ENCODE measurements at places on chromosomes 2 and 18.

GRCh38 chr2:134815741-134816140 is 22.7 kb upstream of the ACMSD start:
- peaks cover 8% of the 10 kb centered on the region for H3K27me3 ChIP-seq
- H3K36me3 ChIP-seq = no peaks in the 10 kb centered on the region
- no peak overlapping the region for H3K27ac ChIP-seq
- H3K4me3 ChIP-seq = no peak overlapping the region
- no peak for DNase-seq
- H3K4me1 ChIP-seq = no peaks in the 10 kb centered on the region

DNA sequence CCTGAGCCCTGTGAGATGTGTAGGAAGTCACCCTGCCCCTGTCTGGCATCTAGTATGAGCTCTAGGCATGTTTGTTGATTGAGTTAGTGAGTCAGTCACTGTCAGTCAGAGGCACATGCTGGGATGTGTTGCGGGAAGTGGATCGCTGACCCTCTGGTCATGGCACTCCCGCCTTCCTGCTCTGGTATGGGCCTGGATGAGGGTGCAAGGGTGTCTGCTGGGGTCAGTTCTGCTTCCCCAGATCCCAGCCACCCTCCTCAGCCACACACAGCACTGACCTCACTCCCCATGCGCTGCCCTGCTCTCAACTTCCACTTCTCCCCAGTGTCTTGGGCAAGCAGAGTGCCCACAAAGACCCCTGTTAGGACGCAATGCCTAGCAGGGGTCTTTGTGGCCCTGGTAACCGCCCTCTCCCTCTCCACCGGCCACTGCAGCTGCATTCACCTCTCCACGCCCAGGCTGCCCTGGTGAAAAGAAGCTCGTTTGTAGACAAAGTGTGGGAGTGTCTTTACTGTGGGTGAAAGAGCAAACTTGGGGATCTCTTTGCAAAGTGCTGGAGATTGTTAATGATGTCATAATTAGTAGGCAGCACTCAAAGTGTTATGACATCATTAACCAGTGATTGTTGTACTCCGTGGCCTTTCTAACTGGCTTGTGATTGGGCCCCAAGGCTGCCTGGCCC is 252.1 kb downstream of the LDLRAD4 start:
- peak overlapping the region; percentile 80 for H3K27ac ChIP-seq
- H3K4me3 ChIP-seq = no peak overlapping the region
- no peaks in the 10 kb centered on the region for H3K27me3 ChIP-seq
- no peak for DNase-seq

GRCh38 chr2:106624787-106625380 is 137.7 kb downstream of the CD8B2 start:
- no peaks in the 10 kb centered on the region for H3K36me3 ChIP-seq
- no peak for DNase-seq
- H3K4me1 ChIP-seq = no peaks in the 10 kb centered on the region
- H3K27ac ChIP-seq = no peak overlapping the region

DNA sequence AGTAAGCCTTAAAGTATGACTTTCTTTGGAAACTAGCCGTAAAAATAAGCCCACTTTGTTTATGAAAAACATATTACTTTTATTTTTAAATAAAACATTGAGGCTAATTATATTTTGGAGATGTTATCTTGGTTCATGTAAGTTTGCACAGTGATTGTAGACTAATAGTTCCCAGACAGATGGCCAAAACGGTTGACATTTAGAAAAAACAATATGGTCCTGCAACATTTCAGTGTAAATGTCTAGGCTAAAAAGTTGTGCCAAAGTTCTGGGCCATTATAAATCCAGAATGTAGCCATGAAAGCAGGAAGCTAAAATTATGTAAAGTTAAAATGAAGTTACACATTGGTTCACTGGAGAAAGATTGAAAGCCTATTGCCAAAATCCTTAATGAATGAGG is 43.6 kb downstream of the SLC5A7 start:
- no peak overlapping the region for H3K4me3 ChIP-seq
- no peak for DNase-seq
- no peak overlapping the region for H3K27ac ChIP-seq

DNA sequence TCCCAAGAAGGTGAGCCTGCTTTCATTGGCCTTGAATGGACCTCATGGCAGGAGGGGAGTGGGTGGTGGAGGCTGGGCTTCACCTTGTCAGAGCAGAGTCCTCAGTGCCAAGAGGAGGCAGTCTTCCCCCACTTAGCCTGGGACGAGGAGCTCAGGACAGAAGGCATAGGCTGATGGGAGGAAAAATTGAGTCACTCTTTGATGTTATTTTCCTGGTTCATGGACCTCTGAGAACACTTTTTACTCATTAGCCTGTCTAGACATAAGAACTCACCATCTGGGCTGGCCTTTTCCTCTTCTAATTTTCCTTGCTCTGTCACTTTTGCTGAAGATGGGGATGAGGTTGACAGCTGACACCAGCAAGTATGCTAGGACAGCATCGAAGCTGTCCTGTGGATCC is 225.7 kb upstream of the TNP1 start:
- DNase-seq = no peak
- H3K36me3 ChIP-seq = no peaks in the 10 kb centered on the region
- H3K4me1 ChIP-seq = peaks cover 20% of the 10 kb centered on the region
- H3K27me3 ChIP-seq = peaks cover 17% of the 10 kb centered on the region

GRCh38 chr18:56235071-56235470 is 403.3 kb downstream of the TXNL1 start:
- H3K27me3 ChIP-seq = no peaks in the 10 kb centered on the region
- DNase-seq = no peak
- H3K4me3 ChIP-seq = no peak overlapping the region
- H3K4me1 ChIP-seq = no peaks in the 10 kb centered on the region
- no peak overlapping the region for H3K27ac ChIP-seq

DNA sequence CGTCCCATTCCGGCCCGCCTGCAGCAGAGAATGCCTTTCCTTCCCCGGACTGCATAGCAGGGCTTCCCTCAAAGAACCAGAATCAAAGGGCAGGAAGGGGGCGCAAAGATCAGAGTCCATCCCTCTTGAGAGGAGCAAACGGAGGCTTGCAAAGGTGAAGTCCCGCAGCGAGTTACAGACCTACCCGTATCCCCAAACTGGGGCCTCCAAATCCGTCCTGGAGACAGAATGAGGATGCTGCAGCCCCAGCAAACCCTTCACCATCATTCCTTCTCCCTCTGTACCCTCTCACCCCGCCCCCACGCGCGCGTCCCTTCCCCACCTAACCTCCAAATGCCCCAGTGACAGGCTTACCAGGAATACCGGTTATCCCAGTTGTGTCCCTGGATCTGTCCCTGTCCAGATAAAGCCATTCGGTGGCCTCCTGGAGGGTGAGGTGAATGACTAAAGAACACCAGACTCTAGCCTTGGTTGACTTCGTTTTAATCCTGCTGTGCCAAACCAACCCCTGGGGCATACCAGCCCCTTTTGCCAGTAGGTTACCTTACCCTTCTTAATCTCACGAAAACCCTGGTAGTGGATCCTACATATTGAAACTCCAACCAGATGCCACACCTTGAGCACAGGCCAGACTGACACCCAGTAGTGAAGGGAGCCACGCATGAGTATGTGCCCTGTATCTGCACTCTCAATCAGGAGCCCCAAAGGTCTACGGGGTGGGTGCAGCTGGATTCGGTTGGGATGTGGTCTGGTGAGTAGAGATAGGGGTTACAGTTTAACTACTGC is 961 bp upstream of the SLC40A1 start:
- H3K27ac ChIP-seq = no peak overlapping the region
- peak overlapping the region; percentile 66 for H3K4me3 ChIP-seq
- H3K4me1 ChIP-seq = peaks cover 16% of the 10 kb centered on the region

DNA sequence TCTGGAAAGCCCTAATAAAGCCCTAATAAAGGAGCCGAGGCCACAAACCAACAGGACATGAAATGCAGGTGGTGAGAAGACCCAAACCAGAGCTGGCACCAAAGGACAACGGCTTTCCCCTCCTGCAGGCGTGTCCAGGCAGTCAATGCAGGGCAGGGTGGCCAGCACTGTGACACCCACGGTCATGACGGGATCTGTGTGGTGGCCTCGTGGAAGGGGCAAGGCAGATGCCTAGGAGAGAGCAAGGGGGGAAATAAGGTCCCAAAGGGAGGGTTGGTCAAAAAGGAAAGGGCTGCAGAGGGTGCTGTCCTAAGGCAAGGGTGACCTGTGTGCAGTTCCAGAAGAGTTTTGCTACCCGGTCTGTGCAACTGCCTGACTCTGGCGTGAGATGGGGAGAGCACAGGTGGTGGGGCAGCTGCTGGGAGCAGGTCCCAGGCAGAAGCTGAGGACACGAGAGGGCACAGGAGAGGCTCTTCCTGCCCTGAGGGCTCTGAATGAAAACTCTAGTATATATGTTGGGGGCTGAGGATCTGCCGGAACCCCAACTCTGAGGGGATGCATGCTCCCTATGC is 156.7 kb downstream of the TPO start:
- no peak overlapping the region for H3K4me3 ChIP-seq
- H3K27me3 ChIP-seq = peaks cover 11% of the 10 kb centered on the region
- no peaks in the 10 kb centered on the region for H3K36me3 ChIP-seq
- peaks cover 3% of the 10 kb centered on the region for H3K4me1 ChIP-seq

- DNase-seq = no peak
- no peaks in the 10 kb centered on the region for H3K36me3 ChIP-seq
- no peaks in the 10 kb centered on the region for H3K4me1 ChIP-seq
- no peak overlapping the region for H3K27ac ChIP-seq
- peaks cover 5% of the 10 kb centered on the region for H3K27me3 ChIP-seq
Observed at GRCh38 chr18:22694954-22695353, 238.2 kb upstream of the RBBP8 start.

GRCh38 chr18:4870177-4870773 is 326.8 kb downstream of the AKAIN1 start:
- H3K36me3 ChIP-seq = no peaks in the 10 kb centered on the region
- no peak for DNase-seq
- no peak overlapping the region for H3K27ac ChIP-seq

DNA sequence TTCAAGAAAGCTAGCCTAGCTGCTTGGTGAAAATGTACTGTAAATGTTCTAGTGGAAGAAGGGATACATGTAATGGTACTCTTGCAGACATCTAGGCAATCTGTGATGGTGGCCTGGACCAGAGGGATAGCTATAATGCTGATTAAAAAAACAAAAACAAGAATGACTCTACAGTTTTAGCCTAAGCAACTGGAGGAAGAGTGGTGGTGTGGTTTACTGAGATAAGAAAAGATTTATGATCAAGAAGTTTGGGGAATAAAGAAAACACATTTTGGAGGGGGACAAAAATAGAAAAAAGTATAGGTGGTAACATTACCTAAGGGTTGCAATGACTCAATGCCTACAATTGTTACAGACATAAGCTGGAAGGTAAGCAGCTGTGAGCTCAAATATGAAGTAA is 1080.7 kb upstream of the CELF4 start:
- no peaks in the 10 kb centered on the region for H3K36me3 ChIP-seq
- no peak for DNase-seq
- H3K27me3 ChIP-seq = no peaks in the 10 kb centered on the region
- H3K4me1 ChIP-seq = no peaks in the 10 kb centered on the region
- no peak overlapping the region for H3K27ac ChIP-seq
- no peak overlapping the region for H3K4me3 ChIP-seq

- no peak overlapping the region for H3K27ac ChIP-seq
- H3K27me3 ChIP-seq = peaks cover 3% of the 10 kb centered on the region
- DNase-seq = no peak
- no peaks in the 10 kb centered on the region for H3K4me1 ChIP-seq
- H3K4me3 ChIP-seq = no peak overlapping the region
- no peaks in the 10 kb centered on the region for H3K36me3 ChIP-seq
Observed at GRCh38 chr2:45241061-45241561, 231.9 kb upstream of the SIX2 start.

GRCh38 chr2:53569957-53570727 is 197.5 kb upstream of the CHAC2 start:
- H3K27ac ChIP-seq = no peak overlapping the region
- no peaks in the 10 kb centered on the region for H3K27me3 ChIP-seq
- no peak overlapping the region for H3K4me3 ChIP-seq
- H3K4me1 ChIP-seq = no peaks in the 10 kb centered on the region
- no peaks in the 10 kb centered on the region for H3K36me3 ChIP-seq
- DNase-seq = no peak

DNA sequence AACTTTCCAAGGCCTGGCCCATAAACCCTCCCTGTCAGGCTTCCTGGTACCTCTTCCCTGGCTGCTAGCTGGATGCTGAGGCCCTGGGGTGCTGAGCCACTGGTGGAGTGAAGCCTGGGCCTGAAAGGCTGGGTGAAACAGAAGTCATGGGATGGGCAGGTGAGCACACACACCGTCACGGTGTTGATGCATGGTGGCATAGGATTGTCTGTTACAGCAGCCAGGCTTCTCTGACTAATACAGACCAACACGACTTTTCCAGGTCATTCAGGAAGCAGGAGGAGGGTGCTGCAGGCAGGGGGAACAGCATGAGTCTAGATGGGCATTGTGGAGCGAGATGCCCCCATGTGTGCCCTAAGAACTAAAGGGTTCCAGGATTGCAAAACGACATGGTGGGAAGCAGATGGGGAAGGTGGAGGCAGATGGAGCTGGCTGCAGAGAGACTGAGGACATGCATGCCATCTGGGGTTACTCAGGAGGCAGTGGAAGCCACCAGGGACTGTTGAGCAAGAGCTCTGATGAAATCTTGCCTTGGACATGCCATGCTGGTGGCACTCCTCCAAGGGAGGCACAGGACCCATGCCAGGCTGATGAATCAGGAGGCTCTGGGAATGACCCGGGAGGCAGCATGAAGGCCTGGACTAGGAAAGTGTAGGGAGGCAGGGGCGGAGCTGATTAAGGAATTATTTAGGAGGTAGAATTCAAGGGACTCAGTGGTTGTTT is 480.9 kb downstream of the TSN start:
- H3K27ac ChIP-seq = no peak overlapping the region
- no peaks in the 10 kb centered on the region for H3K36me3 ChIP-seq
- no peak overlapping the region for H3K4me3 ChIP-seq
- no peaks in the 10 kb centered on the region for H3K27me3 ChIP-seq
- H3K4me1 ChIP-seq = no peaks in the 10 kb centered on the region

DNA sequence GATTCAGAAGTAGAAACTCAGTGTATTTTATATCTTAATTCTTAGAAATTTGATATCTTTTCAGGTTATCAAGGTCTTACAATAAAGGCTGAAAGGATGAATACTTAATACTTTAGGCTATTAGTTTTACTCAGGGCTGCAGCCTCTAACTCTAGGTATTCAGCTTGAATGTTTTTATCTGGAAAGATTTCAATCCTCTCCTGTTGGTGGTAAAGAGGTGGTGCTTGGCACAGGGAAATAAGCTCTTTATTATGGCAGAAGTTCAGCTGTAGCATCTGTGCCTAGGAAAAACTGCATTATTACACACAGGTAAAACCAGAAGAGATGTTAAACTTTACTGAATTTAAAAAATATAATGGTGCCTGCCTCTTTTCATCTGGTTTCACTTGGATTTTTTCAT is 11.1 kb downstream of the ACVR2A start:
- DNase-seq = no peak
- no peak overlapping the region for H3K4me3 ChIP-seq
- peaks cover 2% of the 10 kb centered on the region for H3K27me3 ChIP-seq
- no peak overlapping the region for H3K27ac ChIP-seq
- peaks cover 32% of the 10 kb centered on the region for H3K4me1 ChIP-seq
- H3K36me3 ChIP-seq = no peaks in the 10 kb centered on the region

Measured in immature natural killer cell (primary cell).